ENCODE measurements at places on chromosomes 12 and 14. TPM values are rescaled to one million over a fixed set of nuclear protein-coding genes. Genes with fewer than 3 reads are reported as not detected.

DNA sequence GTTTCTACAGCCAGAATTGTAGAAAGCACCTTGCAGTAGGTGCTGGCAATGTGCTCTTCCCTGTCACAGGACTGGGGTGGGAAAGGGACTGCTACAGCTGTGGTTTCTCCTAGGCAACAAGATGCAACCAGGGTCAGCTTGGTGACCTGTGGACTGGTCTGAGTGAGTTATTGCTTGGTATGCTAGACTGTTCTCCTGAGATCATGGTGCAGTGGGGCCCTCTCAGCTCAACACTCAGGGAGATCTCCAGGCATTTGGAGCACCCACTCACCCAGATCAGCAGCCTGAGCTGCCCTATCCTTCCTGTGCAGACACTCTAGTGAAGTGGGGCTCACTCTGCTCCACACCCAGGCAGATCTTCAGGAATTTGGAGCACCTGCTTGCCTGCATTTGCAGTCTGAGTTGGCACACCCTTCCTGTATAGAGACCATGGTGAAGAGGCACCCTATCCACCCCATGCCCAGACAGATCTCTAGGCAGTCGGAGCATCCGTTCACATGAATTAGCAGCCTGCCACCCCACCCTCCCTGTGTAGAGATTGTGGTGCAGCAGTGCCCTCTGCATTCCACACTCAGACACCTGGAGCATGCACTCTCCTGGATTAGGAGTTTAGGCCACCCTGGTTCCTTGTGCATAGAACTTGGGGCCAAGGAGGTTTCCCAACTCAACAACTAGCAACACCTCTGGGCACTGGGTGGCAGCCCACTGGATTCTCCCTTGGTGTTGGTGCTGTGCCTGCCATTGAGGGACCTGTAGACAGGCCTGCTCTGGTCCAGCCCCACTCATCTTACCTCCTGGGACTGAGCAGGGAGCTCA is 3.8 kb upstream of the FAM186B start:
- H3K27me3 ChIP-seq: no peaks in the 10 kb centered on the region
- H3K4me1 ChIP-seq: no peaks in the 10 kb centered on the region
- DNase-seq: no peak

DNA sequence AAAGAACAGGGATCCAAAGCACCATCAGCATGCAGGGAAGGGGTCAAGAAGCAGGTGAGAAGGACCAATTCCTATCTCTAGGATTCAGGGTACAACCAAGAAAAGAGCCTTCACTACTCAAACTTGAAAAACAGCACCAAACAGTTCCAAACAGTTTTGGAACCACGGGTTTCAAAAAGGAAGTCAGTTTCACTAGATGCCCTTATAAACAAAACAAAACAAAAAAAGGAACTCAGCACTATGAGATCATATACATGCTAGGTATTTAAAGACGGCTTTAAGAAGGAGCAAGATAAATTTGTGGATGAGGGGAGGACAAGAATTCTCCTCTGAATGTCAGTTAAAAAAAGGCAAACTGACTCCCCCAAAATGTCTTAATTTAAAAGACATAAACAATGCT is 6.0 kb downstream of the INSM2 start:
- H3K36me3 ChIP-seq: no peaks in the 10 kb centered on the region
- H3K27me3 ChIP-seq: peaks cover 13% of the 10 kb centered on the region
- no peak overlapping the region for H3K27ac ChIP-seq
- H3K4me1 ChIP-seq: peaks cover 6% of the 10 kb centered on the region

- no peaks in the 10 kb centered on the region for H3K36me3 ChIP-seq
- H3K27ac ChIP-seq: no peak overlapping the region
- DNase-seq: no peak
- H3K4me1 ChIP-seq: no peaks in the 10 kb centered on the region
- no peak overlapping the region for H3K4me3 ChIP-seq
Measured at GRCh38 chr12:127162902-127163301, 1104.1 kb upstream of the TMEM132C start.

- H3K4me1 ChIP-seq: no peaks in the 10 kb centered on the region
- peak; percentile 44 for DNase-seq
- H3K27me3 ChIP-seq: no peaks in the 10 kb centered on the region
- H3K4me3 ChIP-seq: no peak overlapping the region
Measured at GRCh38 chr14:81423504-81423903, 23.4 kb upstream of the STON2 start.

DNA sequence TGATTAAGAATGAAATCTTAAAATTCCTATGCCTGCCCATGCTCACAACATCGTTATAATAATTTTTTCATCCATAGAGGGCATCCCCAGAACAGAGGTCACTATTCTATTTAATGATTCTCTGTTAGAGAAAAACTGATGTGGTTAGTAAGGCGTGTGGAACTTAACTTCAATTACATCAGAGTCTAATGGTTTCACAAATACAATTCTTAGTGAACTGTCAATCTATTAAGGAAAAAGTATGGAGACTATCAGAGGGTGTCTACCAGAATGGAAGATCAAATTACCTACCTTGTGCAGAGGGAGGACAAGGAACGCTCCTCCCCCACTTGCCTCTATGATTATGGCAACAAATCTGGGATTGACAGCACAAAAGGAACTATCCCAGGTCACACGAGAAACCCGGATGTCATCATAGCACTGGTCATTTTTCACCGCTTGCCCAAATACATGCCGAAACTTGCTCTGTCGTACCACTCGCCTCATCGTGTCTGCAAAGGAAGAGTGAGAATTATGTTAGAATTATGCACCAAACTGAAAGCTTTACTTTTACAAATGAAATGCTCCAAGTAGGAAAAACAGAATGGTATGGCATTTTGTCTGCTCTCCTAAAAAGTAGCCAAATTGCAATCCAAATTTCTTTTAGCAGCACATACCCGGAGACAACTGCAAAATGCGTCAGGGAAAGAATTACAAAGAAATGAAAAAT is 30.3 kb downstream of the CORO1C start:
- H3K27me3 ChIP-seq: no peaks in the 10 kb centered on the region
- no peak overlapping the region for H3K4me3 ChIP-seq
- H3K4me1 ChIP-seq: peaks cover 61% of the 10 kb centered on the region
- no peak for DNase-seq
- H3K36me3 ChIP-seq: no peaks in the 10 kb centered on the region
- peak overlapping the region; percentile 41 for H3K27ac ChIP-seq

DNA sequence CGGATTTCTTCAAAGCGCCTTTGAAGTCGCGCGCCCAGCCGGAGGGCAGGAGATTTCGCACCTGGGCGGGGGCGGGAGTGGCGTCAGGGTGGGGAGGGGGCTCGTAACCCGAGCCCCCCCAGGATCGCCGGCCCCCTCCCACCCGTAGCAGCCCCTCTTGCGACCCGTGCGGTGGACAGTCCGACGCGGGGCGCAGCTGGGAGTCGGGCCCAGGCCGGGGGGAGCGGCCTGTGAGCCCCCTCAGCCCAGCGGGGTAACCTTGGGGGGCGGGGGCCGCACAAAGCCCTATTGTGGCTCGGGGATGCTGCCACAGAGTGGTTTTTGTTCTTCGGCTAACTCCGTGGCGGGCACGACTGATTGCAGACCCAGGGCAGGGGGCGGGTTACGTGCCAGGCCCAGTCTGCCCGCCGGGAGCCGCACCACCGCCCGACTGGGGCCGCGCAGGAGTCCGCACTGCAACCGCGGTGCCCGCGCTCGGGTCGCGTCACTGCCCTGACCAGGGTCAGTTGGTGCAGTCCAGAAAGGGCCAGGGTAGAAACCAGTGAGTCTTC is 4.2 kb upstream of the AAAS start:
- H3K36me3 ChIP-seq: no peaks in the 10 kb centered on the region
- peak; percentile 20 for DNase-seq
- H3K27me3 ChIP-seq: no peaks in the 10 kb centered on the region
- H3K4me1 ChIP-seq: peaks cover 25% of the 10 kb centered on the region

GRCh38 chr14:38554026-38554425 is 298.1 kb upstream of the CLEC14A start:
- no peak for DNase-seq
- H3K27ac ChIP-seq: no peak overlapping the region
- no peaks in the 10 kb centered on the region for H3K36me3 ChIP-seq
- H3K4me3 ChIP-seq: no peak overlapping the region
- H3K4me1 ChIP-seq: no peaks in the 10 kb centered on the region

The KCNC2 gene
- total RNA-seq: 1.5 TPM

The ACSS3 gene
- total RNA-seq: 89.4 TPM

The ESRRB gene
- total RNA-seq: 0.87 TPM

The DIP2B gene
- 42.3 TPM for total RNA-seq

The CPNE6 gene
- not detected for total RNA-seq
